ENCODE measurements at places on chromosomes 16 and 17.

DNA sequence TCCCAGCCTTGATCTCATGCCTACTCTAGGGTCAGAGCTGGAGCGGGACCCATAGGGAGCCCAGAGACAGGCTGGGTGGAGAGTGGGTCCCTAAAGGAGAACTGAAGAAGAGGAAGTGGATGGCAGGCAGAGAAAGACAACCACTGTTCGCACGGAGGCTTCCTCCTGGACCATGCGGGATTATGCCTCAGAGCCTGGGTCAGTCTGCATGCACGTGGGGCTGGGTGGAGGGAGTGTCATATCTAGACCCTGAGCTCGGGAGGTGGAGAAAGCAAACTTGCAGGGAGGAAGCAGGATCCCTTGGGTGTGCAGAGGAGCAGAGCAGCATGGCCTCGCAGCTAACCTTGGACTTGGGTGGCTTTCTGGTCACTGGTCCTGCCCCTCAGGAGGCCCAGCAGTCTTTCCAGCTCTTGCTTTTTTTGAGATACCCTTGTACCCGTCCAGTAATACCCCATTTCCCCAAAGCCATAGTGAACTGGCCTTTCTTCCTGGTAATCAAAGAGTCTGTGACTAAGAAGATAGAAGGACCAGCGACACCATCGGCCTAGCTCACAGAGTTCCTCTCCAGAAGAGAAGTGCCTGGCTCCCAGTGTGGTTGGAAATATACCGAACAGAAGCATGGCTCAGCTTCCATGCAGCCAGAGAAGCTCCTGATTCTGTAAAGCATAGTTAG, 344.2 kb downstream of the CPPED1 start:
- DNase-seq: no peak
- no peaks in the 10 kb centered on the region for H3K27me3 ChIP-seq
- peaks cover 2% of the 10 kb centered on the region for H3K36me3 ChIP-seq
- peak overlapping the region; percentile 70 for H3K27ac ChIP-seq
- peak overlapping the region; percentile 41 for H3K4me3 ChIP-seq

GRCh38 chr17:71942626-71943025, 178.2 kb upstream of the SOX9 start:
- H3K27me3 ChIP-seq: no peaks in the 10 kb centered on the region
- no peaks in the 10 kb centered on the region for H3K4me1 ChIP-seq
- DNase-seq: no peak
- no peak overlapping the region for H3K27ac ChIP-seq

- peaks cover 11% of the 10 kb centered on the region for H3K36me3 ChIP-seq
- peak overlapping the region; percentile 91 for H3K27ac ChIP-seq
- no peaks in the 10 kb centered on the region for H3K27me3 ChIP-seq
- DNase-seq: peak; percentile 94
- H3K4me3 ChIP-seq: peak overlapping the region; percentile 86
Observed at GRCh38 chr17:79993390-79994227, 42.1 kb downstream of the TBC1D16 start.

- H3K27ac ChIP-seq: peak overlapping the region; percentile 19
- DNase-seq: peak; percentile 41
- peaks cover 3% of the 10 kb centered on the region for H3K27me3 ChIP-seq
- H3K36me3 ChIP-seq: peaks cover 11% of the 10 kb centered on the region
Observed at GRCh38 chr16:678858-679813, 1.1 kb upstream of the STUB1 start.

DNA sequence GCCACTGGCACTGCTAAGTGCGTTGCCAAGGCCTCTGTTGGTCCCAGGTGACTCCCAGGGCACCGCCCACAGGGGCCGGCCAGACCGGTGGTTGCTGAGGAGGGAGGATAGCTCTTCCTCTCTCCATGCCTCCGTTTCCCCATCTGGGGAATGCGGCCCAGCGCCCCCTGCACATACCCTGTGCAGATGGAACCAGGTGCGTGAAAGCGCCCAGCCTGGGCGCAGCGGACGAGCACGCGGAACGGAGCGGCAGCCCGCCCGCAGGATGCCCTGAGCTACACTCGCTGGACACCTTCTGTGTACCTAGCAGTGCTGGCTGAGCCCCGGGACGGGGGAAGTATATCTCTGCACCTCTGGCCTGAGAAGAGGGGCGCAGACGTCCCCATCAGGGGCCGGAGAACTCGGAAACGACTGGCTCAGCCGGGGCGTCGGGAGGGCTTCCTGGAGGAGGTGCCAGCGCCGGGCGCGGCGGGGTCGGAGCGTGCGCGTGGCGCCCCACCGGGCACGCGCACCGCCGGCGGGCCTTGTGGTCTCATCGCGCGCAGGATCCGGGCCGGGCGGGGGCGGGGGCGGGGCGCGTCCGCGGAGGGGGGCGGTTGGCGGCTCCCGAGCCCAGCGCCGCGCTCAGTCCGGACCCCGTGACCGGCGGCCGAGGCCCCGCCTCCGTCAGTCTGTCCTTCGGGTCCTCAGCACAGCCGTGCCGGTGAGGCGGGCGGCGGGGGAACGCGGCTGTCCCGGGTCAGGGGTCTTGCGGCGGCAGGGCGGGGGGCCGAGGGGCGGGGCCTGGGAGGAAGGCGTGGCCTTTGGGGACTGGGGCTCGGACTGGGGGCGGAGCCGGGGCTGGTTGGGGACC, at the start of the genes CCDC78 and HAGHL:
Gene CCDC78, minus strand, starts transcription at position 6 of the 853 bp plus-strand sequence. CDS start 76 bp downstream, outside the sequence.
Gene HAGHL, plus strand, starts transcription at position 669 of the 853 bp plus-strand sequence. CDS start 404 bp downstream, outside the sequence.
- H3K4me1 ChIP-seq: peaks cover 4% of the 10 kb centered on the region
- H3K27ac ChIP-seq: no peak within 1 kb of the TSS
- no peaks in the 10 kb centered on the region for H3K27me3 ChIP-seq
- H3K36me3 ChIP-seq: no peaks in the 10 kb centered on the region
- H3K4me3 ChIP-seq: peak within 1 kb of the TSS; percentile 64

GRCh38 chr17:79740413-79740812, 9.7 kb downstream of the ENPP7 start:
- H3K4me3 ChIP-seq: no peak overlapping the region
- H3K4me1 ChIP-seq: peaks cover 3% of the 10 kb centered on the region
- no peaks in the 10 kb centered on the region for H3K36me3 ChIP-seq
- no peak for DNase-seq
- no peak overlapping the region for H3K27ac ChIP-seq

DNA sequence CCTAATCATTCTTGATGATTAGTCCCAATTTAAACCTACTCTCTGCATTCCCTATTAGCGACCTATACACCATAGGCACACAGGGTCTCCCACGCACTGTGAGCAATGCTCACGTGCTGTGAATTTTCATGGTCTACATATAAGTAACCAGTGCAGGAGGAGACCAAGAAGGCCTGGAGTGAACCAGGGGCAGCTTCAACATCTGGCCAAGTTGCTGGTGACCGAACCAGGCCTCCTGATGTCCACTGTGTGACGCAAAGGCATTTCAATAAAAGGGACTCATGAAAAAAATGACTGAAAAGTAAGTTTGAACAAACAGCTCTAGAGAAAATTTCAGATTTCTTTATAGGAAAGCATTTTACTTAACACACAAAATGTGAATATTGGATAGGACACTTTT, 107.0 kb downstream of the ZFHX3 start:
- no peak for DNase-seq
- no peaks in the 10 kb centered on the region for H3K4me1 ChIP-seq
- H3K27ac ChIP-seq: no peak overlapping the region
- H3K36me3 ChIP-seq: no peaks in the 10 kb centered on the region
- no peaks in the 10 kb centered on the region for H3K27me3 ChIP-seq

GRCh38 chr16:86027373-86028126, 128.6 kb downstream of the IRF8 start:
- peaks cover 7% of the 10 kb centered on the region for H3K27me3 ChIP-seq
- DNase-seq: no peak
- H3K4me3 ChIP-seq: no peak overlapping the region

DNA sequence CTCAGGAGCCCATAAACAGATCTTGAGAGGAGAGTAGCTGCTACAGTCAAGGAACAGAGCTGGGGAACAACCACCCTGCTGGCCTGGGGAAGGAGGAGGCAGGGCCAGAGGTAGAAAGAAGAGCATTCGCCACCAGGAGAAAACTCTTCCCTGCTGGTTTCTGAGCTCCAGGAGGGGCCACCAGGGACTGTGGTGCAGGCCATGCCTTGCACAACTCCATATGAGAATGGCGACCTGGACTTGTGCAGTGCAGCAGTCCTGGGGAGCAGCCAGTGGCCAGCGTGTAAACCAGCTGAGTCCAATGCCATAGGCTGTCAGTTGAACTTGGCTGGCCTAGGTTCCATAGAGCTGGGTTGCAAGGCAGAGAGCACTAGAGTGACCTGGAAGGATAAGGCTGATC, 11.6 kb downstream of the SLC13A2 start:
- H3K36me3 ChIP-seq: no peaks in the 10 kb centered on the region
- no peak for DNase-seq
- no peak overlapping the region for H3K4me3 ChIP-seq
- no peaks in the 10 kb centered on the region for H3K27me3 ChIP-seq
- no peaks in the 10 kb centered on the region for H3K4me1 ChIP-seq

DNA sequence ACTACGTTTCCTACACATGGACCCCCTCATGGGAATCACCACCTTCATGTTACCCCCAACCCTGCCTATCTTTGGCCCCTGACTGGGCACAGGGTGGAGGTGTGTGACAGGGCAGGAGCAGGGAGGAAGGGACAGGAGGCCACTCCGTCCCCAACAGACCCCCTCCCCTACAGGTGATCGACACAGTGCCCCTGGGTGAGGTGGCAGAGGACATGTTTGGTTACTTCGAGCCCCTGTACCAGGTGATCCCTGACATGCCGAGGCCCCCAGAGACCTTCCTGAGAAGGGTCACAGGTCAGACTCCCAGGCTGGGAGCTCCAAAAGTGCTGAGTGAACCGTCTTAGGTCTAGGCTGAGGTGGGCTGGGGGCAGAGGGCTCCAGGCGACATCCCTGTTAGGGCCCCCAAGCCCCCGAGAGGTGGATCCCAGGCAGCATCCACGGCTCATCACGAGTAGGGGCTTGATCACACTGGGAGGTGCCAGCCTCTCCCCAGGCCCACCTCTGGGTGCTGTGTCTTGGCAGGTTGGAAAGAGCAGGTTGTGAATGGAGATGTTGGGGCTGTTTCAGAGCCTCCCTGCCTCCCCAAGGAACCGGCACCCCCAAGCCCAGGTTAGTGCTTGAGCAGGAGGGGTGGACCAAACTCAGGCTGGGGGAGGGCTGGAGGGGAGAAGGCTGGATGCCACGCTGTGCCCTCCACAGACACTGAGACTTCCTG, 1.5 kb downstream of the ACBD4 start:
- no peak for DNase-seq
- peaks cover 8% of the 10 kb centered on the region for H3K4me1 ChIP-seq
- H3K36me3 ChIP-seq: no peaks in the 10 kb centered on the region
- H3K27ac ChIP-seq: no peak overlapping the region
- H3K4me3 ChIP-seq: peak overlapping the region; percentile 90
- no peaks in the 10 kb centered on the region for H3K27me3 ChIP-seq

GRCh38 chr17:59388069-59388556, 56.7 kb downstream of the YPEL2 start:
- no peaks in the 10 kb centered on the region for H3K4me1 ChIP-seq
- no peaks in the 10 kb centered on the region for H3K36me3 ChIP-seq
- H3K27me3 ChIP-seq: no peaks in the 10 kb centered on the region

GRCh38 chr17:42578282-42578869, 847 bp upstream of the PSMC3IP start:
- peaks cover 40% of the 10 kb centered on the region for H3K4me1 ChIP-seq
- peak; percentile 88 for DNase-seq
- no peaks in the 10 kb centered on the region for H3K27me3 ChIP-seq

DNA sequence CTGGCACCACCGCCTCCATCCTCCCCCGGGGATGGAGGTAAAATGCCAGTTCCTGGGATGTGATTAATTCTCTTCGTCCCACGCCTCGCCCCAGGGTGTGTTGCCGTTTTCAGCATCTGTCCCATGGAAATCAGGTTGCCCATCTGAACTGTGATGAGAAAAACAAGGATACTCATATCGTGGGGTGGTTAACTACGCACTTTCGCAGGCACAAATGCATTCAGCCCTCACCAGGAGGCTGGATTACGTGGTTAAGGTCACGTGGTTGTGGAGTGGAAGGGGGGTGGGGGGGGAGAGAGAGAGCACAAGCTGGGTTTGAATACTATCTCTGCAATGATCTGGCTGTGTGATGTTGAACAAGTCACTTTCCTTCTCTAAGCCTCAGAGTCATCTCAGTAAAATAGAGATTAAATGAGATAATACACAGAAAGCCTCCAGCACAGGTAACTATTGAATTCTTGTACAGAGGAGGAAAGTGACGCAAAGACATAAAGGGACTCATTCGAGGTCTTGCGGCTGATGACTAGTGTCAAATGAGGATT, 74.7 kb downstream of the BMERB1 start:
- peak overlapping the region; percentile 26 for H3K27ac ChIP-seq
- no peaks in the 10 kb centered on the region for H3K36me3 ChIP-seq
- H3K4me1 ChIP-seq: peaks cover 4% of the 10 kb centered on the region
- no peak overlapping the region for H3K4me3 ChIP-seq
- DNase-seq: no peak

GRCh38 chr17:40024901-40025300, 9.7 kb downstream of the CSF3 start:
- H3K4me1 ChIP-seq: peaks cover 17% of the 10 kb centered on the region
- no peak overlapping the region for H3K4me3 ChIP-seq
- DNase-seq: no peak
- peaks cover 43% of the 10 kb centered on the region for H3K36me3 ChIP-seq
- no peak overlapping the region for H3K27ac ChIP-seq

GRCh38 chr17:82917699-82918345, 78.0 kb upstream of the ZNF750 start:
- peaks cover 13% of the 10 kb centered on the region for H3K36me3 ChIP-seq
- no peak overlapping the region for H3K4me3 ChIP-seq
- H3K27me3 ChIP-seq: no peaks in the 10 kb centered on the region
- H3K27ac ChIP-seq: no peak overlapping the region
- peaks cover 7% of the 10 kb centered on the region for H3K4me1 ChIP-seq
- peak; percentile 54 for DNase-seq

GRCh38 chr17:60087882-60088669, 9.4 kb upstream of the HEATR6 start:
- peaks cover 7% of the 10 kb centered on the region for H3K27me3 ChIP-seq
- peaks cover 6% of the 10 kb centered on the region for H3K36me3 ChIP-seq
- DNase-seq: no peak
- no peak overlapping the region for H3K27ac ChIP-seq
